Cardiac septum (tissue), 1 donor: ENCODE measurements at places on chromosomes 5 and 9. TPM values are rescaled to one million over a fixed set of nuclear protein-coding genes. Genes with fewer than 3 reads are reported as not detected.

The SNCB gene
- total RNA-seq: 0.43 TPM

The NR5A1 gene
- not detected for total RNA-seq

The SPAG8 gene
- 3.5 TPM for total RNA-seq

The ZNF622 gene
- 49.0 TPM for total RNA-seq

The PCDHB13 gene
- total RNA-seq: 4.8 TPM

The HAND1 gene
- 18.3 TPM for total RNA-seq

The EFNA5 gene
- total RNA-seq: 40.9 TPM

The ROR2 gene
- 0.65 TPM for total RNA-seq

The INSL4 gene
- total RNA-seq: not detected

The ELAVL2 gene
- 0.32 TPM for total RNA-seq

The RNF38 gene
- total RNA-seq: 41.2 TPM

The PPP3R2 gene
- not detected for total RNA-seq

The PPP1R26 gene
- total RNA-seq: 26.3 TPM

The TAF11L5 gene
- not detected for total RNA-seq

The DCTN3 gene
- total RNA-seq: 101 TPM

The SPATA31A6 gene
- not detected for total RNA-seq

The C7 gene
- 84.1 TPM for total RNA-seq

The ENTPD8 gene
- total RNA-seq: not detected

The ARID3C gene
- total RNA-seq: not detected

The RASEF gene
- total RNA-seq: 0.16 TPM

The GZMA gene
- 0.65 TPM for total RNA-seq

The ECSCR gene
- total RNA-seq: 20.1 TPM

The CNTNAP3B gene
- total RNA-seq: 1.2 TPM

The PCDHA6 gene
- total RNA-seq: 0.11 TPM

The RGS7BP gene
- total RNA-seq: 1.7 TPM

The CCDC183 gene
- total RNA-seq: 1.6 TPM

The GPR150 gene
- not detected for total RNA-seq

The GNG10 gene
- total RNA-seq: 36.4 TPM

The SLC22A5 gene
- total RNA-seq: 9.2 TPM

The CA9 gene
- total RNA-seq: 0.48 TPM

The ZNF300 gene
- total RNA-seq: 1.5 TPM

The ANKRD18B gene
- total RNA-seq: 2.0 TPM

The ARSI gene
- 0.38 TPM for total RNA-seq

The RASGRF2 gene
- total RNA-seq: 8.2 TPM

The STOM gene
- total RNA-seq: 191 TPM

The PCDHGC5 gene
- 6.1 TPM for total RNA-seq

The SNX2 gene
- 28.8 TPM for total RNA-seq

The PNPLA7 gene
- total RNA-seq: 8.1 TPM

The AK8 gene
- 0.13 TPM for total RNA-seq

The ORM1 gene
- total RNA-seq: not detected

The OTP gene
- total RNA-seq: not detected

The NSMF gene
- total RNA-seq: 12.2 TPM

The CDKN2B-AS1 gene
- total RNA-seq: not detected

The MEGF10 gene
- total RNA-seq: 0.32 TPM

The SLC1A3 gene
- 53.0 TPM for total RNA-seq

The GAPT gene
- total RNA-seq: 0.27 TPM

The FANCC gene
- total RNA-seq: 4.3 TPM
